ENCODE measurements at places on chromosomes 2 and 18.

DNA sequence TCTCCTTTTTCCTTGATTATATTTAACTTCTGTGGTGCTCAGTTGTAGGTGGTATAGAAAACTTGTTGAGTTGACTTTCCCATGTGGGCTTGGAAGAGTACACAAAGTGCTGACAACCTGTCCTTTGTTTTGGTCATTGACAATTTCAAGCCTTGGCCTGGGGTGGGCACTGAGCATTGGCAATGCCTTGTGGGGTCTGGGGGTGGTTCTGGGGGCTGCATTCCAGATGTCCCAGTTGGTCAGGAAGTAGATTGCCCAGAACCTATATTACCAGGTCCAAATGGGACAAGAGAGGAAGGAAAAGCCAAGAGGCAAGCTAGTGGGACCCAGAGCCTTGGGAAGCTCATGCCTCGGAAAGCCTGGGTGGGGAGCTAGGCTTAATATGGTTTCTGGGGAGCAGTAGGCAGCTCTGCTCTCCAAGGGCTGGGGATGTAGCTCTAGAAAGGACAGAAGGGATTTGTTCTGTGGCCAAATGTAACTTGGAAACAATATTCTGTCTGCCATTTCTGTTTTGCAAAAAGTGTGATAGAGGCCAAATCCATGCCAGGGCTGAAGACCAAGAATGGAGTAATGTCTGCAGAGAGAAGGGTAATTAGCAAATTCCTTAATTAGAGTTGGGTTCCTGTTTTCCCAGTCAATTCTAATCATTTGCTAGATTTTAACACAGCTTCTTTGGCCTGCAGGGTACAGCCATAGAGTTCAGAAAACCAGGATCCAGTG lies 87.4 kb downstream of the SLC4A3 start:
- no peak for DNase-seq

DNA sequence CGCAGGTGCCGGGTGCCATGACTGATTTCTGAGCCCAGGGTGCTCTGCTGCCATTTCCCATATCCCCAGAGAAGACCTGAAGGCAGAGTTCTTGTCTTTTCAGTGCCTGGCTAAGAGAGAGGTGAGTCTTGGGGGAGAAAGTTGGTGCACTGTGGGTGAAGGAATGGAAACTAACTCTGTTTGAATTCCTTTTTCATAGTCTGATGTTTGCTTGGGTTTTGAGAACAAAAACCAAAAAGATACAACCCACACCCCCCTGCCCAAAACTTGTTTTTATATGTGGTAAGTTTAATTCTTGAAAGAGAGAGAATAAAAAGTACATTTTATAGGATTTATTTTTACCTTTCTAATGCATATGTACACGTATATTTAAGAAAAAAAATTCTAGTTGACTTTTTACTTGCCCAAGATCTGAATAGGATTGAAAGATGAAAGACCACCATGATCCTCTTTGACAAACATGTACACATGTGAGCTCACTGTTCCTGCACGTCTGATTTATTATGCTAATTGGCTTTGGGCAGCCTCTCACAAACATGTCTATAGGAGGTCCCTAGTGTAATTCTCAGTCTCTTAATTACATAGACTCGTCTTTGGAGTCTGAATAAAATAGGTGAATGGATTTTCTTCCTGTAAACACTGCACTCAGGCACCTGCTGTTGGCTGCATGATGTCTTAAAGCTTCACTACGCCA lies 46.3 kb downstream of the ARL4C start:
- DNase-seq, result no peak

GRCh38 chr2:163697846-163698637 lies 37.8 kb downstream of the FIGN start:
- no peak for DNase-seq

DNA sequence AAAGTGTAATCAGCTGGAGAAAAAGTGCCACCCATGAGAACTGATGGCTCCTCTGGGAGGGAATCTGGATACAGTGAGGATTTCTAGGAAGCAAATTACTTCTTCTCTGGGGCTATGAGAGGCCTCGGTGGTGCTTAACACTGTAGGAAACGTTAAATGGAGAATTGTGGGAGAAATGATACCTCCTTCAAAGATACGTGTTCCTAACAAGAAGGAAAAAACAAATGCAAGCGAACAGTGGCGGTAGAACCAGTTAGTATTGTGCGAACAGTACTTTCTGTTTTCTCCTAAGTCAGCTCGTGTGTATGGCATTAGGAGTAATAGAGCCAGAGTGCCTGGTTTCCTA lies 587 bp upstream of the MTIF2 start:
- peak; percentile 14 for DNase-seq

GRCh38 chr18:62280058-62280457 lies 45.1 kb upstream of the TNFRSF11A start:
- DNase-seq, result no peak

DNA sequence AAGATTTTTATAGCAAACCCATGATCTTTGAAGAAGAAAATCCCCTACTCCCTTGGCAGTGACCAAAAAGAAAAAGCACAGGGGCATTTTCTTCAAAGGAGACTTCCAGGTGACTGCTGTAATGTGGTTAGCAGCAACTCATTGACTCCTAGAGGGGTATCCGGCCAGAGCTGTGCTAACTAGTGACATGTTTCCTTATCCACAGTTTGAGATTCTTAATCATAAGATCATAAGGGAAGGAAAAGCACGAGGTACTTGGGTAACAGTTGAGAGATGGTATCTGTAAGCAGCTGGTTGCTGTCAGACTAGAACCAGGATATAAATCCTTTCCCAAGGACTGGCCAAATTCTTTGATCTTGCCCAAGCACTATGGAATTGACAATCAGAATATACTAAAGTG lies 124.7 kb downstream of the MREG start:
- no peak for DNase-seq

DNA sequence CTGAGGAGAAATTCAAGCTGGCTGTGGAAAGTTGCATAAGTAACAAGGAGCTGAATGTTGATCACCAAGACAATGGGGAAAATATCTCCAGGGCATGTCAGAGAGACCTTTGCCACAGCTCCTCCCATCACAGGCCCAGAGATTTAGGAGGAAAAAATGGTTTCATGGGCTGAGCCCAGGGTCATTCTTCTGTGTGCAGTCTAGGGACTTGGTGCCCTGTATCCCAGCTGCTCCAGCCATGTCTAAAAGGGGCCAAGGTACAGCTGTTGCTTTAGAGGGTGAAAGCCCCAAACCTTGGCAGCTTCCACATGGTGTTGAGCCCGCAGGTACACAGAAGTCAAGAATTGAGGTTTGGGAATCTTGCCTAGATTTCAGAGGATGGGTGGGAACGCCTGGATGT lies 439.8 kb upstream of the HNRNPA3 start:
- no peak for DNase-seq

- DNase-seq, result no peak
These were observed 15.0 kb upstream of the ACMSD start for GRCh38 chr2:134823431-134823830.

- DNase-seq, result no peak
These were observed 315.2 kb upstream of the RND3 start for GRCh38 chr2:150802635-150803034.

- no peak for DNase-seq
These were observed 7.8 kb upstream of the IL1RL1 start for GRCh38 chr2:102303589-102303988.

DNA sequence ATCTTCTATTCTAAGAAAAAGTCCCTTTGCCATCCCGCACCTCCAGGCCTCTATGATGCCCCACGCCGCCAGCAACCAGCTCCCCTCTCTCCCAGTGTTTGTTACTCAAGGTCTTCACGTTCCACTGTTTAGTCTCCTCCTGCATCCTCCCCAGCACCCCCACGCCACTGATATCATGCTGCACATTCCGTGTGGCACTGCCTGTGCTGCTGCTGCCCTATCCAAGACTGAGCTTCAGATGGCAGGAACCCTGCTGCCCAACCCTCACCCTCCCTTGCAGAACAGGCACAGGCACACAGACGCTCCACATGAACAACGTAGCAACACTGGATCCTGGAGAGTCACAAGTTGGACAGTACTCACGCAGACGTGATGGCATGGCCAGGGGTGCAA lies 35.3 kb downstream of the MYO5B start:
- DNase-seq, result no peak

- DNase-seq, result no peak
These were observed 89.8 kb upstream of the ITGB6 start for GRCh38 chr2:160289831-160290230.

DNA sequence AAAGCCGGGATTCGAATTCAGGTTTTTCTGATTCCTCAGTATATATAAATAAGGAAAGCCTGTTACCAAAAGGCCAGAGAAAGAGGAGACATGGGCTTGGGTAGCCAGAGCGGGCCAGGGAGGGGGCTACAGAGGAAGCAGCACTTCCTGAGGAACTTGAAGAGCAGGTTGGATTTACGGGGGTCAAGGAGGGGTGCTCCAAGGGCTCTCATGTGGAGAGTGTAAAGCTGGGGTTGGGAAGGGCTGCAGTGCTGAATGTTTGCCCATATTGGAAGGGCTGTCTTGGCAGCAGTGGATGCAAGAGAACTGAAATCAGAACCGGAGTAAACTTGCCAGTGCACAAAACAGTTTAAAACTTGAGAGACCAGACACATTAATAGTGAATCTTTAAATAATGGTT lies 511.5 kb downstream of the CNTNAP5 start:
- no peak for DNase-seq

- DNase-seq, result no peak
These were observed 691.4 kb upstream of the FSHR start for GRCh38 chr2:49845671-49846070.

DNA sequence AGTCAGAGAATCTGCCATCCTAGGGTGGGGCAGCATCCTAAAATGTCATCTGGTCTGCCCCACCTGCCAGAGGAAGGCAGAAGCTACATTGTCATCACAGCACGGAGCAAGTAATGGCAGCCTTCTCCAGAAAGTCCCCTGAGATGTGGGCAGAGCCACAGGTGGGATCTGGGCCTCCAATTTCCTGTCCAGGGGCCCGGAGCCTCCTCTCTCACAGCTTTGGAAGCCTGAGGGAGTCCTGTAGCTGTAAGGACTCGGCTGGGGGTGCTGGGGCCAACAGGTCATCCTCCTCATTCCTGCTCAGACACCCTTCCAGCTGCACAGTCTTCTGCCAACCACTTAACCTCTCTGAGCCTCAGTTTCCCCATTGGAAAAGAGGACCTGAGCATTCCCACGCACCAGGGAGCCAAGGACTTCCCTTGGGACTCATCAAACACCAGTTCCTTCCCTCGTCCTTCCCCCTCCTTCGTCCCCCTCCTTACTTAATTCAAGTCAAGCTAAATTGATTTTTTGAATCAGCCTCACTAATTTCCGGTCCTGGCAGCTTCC lies 48.6 kb upstream of the ID2 start:
- peak; percentile 29 for DNase-seq

DNA sequence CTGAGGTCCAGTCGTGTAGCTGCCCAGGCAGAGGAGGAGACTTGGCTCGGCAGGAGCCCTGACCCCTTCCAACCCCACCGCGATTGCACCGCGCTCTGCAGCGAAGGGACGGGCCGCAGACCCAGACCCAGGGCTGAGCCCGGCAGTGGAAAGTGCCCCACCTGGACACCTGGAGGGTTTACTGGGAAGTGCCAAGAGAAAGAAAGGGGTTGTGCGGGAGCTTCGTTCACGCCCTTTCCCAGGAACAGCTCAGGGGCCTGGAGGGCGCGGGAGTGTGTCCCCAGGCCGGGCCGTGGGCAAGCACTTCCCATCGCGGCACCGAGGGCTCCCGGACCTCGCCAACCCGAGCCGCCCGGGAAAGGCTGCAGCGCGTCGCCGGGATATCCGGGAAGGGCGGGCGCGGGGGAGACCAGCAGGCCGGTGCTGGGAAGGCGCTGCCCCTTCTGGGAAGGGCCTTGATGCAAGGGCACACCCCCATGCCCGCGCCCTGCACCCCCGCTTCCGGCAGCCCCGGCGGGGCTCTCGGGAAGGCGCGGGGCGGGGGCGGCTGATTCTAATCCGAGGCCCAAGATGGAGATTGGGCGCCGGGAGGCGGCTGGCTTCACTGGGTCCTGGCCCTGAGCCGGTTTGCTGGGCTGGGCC lies 36.1 kb upstream of the MRPL33 start:
- DNase-seq, result peak; percentile 85

DNA sequence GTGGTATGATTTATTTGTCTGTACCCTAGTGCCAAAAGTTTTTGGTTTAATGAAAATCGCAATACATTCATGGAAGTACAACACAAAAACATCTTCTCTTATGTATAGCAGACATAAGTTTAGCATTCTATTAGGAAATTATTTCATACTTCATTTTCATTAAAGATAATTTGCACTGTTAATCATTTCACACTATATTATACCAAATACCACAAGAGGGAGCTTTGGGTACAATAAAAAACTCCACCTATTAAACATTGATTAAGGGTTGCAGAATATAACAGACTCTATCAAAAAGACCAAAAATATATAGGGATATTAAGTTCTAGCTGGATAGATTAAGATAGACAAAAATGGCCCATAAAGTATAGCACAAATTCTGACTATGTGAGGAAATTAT lies 79.0 kb downstream of the SLC66A3 start:
- no peak for DNase-seq

DNA sequence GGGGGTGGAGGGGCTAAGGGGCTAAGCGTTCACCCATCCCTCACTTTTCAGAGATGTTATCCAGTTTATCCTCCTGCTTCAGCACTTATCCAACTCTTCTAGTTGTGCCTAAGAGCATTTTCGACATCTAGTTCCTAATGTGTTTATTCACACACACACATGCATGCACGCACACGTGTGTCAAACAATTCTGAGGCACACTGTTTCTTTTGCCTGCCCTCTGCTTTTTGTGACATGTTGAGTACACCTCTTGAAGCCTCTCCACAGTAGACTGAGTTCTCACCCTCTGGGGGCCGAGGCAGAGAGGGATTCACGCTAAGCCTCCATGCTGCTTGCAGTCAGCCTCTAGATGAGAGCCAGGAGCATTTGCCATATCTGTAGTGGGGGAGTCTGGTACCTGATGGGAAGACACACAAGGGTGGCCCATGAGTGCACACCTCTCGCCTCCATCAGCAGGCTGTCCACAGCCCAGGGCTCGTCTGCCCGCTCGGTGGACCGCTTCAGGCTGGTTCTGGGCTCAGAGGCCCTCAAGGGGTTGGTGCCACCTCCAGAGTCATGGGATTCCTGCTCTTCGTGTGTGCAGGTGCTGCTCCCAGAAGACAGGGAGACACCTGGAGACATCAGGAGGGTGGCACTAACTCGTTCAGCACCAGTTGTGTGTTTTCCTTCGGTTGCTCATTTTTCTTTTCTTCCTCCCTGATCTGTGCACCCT lies 11.9 kb downstream of the TWIST2 start:
- no peak for DNase-seq
